CD8-positive, alpha-beta T cell (primary cell): ENCODE measurements at places on chromosomes 5 and 9.

DNA sequence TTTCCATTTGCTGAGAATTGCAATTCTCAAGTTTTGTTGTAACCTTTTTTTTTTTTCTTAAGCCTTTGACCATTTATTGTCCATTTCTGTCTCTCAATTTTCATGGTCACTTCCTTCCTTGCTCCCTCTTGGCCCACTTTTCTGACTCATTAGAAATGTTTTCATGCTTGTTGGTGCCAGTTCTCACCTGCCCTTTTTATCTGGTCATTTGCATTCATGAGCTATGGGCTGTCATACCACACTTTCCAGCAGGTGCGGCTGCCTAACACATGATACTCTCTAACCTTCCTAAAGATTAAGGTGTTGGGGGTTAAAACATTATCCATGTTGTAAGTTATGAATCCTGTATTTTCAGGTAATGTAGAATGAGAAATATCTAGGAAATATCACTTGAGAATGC lies 150.5 kb upstream of the TLX3 start:
- no peak for DNase-seq

DNA sequence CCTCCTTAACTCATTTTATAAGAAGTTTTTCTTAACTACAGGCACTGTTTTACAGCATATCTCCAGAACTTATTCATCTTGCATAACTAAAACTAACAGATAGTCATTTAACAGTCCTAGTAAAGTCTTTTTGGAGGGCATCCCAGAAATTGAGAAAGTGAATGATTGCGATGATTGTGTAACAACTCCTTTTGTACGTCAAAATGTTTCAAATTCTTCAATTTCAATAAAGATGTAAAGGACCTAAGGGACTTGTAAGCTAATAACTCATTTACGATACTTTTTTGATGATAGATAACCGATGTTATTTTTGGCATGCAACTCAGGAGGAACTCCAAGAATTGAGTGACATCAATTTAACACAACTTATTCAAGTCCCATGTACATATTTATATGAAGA lies 42.7 kb downstream of the SVEP1 start:
- no peak for DNase-seq

- no peak for DNase-seq
Observed at GRCh38 chr5:1709171-1709803, 90.3 kb downstream of the MRPL36 start.

- no peak for DNase-seq
Observed at GRCh38 chr5:83406906-83407305, 64.6 kb upstream of the VCAN start.

DNA sequence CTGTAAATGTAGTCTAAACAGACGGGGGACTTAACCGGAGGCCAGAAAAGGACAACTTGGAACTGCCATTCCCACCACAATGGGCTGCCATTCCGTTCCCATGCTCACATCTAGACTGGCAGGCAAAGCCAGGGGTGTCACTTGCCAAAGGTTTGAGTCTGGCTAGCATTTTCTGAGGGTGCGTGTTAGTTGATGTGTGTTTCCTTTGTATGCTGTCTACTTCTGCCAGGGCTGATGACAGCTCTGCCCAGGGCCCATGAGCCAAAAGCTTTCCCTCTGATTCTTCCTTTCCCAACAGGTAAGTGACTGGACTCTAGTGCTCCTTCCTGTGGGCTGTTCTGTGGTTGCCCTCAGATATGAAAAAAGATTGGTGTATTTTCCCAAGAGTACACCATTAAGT lies 68.0 kb downstream of the ZNF608 start:
- no peak for DNase-seq
